Fibroblast of skin of left biceps (primary cell): ENCODE measurements at places on chromosomes 12 and 14.
A peak's percentile ranks its signal among the peaks of the same experiment; 100 is the strongest.

DNA sequence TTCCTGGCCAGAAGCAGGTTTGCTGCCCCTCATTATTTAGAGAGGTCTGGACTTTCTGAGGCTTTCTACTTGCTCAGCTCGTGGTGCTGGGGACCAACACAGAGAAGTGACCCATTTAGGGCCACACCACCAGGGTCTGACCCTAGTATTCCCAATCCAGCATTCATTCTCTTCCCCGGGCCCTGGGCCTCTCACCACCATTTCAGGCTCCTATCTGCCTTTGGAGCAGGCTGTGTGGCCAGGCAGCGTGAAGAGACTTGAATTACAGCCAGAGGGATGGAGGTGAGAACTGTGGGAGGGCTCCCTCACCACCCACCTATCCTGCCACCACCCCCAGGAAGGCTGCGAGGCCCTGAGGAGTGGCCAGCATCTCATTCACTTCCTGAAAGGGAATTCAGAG, 24.6 kb downstream of the FAM222A start:
- DNase-seq = no peak

GRCh38 chr14:81105961-81106360, 114.8 kb downstream of the GTF2A1 start:
- no peak for DNase-seq

DNA sequence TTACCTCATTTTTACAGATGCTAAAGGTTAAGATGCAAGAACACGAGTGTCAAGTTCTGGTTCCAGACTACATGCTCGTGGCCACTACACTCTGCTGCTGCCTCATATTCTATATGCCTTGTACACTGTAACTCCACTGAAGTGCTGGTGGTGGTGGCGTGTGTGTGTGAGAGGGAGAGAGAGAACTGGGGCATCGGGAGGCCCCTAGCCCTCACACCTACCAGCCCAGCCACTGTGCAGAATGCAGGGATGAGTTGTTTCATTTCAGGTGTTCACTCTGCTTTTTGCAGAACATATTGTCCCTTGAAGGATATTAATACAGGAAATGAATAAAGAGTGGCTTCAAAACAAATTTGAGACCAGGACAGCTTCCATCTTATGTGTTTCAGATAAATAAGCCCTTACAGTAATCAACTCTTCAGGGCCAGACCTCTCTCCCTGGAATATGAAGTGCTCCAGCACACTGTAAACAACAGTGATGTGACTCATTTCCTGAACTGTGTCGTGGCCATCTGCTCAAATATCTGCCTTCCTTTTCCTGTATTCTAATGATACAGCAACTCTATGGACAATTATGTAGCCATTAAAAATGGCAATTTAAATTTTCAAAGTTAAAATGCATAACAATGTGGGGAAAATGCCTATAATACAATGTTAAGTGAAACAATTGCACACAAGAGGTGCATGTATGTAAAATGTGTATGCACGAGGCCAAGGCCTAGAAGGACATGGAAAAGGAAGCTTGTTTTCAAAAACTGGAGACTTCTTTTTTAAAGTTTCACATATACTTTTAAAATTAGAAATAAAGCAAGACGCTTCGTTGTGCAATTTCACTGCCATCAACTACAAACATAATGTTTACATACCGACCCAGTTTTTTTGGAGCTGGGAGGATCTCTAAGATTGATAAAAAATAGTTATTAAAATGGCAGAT, 215.4 kb downstream of the PELI2 start:
- DNase-seq = no peak

DNA sequence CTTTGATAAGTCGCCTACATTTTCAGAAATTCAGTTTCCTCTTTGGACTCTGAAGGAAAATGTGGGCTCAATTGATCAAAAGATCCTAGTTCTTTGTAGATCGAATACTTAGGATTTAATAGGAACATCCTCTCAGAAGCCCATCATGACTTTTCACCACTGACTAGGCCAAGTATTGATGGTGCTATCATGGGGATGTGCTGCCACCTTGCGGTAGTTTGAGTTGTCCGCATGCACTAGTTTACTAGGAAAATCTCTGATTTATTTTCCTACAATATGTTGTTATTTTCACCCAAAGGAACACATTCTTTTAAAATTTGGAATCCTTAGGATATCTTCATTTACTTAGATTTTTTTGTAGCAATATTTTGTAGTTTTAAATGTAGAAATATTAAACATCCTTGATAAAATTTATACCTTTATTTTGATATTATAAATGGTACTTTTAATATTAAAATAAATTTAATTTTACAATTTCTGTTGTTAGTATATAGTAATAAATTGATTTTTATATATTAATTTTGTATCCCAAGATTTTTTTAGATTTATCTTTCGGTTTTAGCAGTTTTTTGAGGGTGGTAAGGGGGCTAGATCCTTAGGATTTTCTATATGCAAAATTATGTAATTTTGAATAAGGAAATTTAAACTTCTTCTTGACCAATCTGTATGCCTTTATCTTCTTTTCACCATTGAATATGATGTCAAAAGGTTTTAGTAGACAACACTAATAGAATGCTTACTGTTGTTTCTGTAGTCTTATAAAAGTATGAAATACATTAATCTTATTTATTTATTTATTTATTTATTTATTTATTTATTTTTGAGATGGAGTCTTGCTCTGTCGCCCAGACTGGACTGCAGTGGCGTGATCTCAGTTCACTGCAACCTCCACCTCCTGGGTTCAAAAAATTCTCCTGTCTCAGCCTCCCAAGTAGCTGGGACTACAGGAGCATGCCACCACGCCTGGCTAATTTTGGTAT, 52.9 kb upstream of the OR9K2 start:
- peak; percentile 10 for DNase-seq

GRCh38 chr14:52988139-52988538, 37.3 kb upstream of the FERMT2 start:
- no peak for DNase-seq

- no peak for DNase-seq
These were observed 854.0 kb upstream of the SEL1L start for GRCh38 chr14:82387699-82388098.

- DNase-seq = peak; percentile 85
These were observed 178.2 kb downstream of the AKAP6 start for GRCh38 chr14:32507029-32507984.
